ENCODE measurements at places on chromosomes 1 and 21.

- no peak for DNase-seq
These were observed 123.8 kb downstream of the PIK3R3 start for GRCh38 chr1:46008585-46008984.

DNA sequence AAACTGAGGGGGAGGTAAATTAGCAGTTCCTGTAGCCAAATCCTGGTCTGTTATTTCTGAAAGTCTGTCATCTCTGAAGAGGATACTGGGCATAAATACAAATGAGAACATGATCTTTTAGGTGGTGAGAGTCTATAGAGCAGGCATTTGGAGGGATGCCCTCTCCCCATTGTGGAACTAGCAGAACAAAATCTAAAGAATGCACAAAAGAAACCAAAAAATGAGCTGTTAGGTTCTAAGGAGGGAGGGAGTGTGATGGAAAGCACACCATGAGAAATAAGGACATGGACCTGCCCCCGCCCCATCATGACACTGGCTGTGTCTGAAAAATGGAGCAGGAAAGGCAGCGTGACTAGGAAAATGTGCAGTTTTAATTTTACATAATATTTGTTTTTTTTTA lies 262.0 kb downstream of the KIF26B start:
- no peak for DNase-seq

- peak; percentile 24 for DNase-seq
These were observed 488 bp downstream of the SLC35D1 start for GRCh38 chr1:67053535-67053784.

DNA sequence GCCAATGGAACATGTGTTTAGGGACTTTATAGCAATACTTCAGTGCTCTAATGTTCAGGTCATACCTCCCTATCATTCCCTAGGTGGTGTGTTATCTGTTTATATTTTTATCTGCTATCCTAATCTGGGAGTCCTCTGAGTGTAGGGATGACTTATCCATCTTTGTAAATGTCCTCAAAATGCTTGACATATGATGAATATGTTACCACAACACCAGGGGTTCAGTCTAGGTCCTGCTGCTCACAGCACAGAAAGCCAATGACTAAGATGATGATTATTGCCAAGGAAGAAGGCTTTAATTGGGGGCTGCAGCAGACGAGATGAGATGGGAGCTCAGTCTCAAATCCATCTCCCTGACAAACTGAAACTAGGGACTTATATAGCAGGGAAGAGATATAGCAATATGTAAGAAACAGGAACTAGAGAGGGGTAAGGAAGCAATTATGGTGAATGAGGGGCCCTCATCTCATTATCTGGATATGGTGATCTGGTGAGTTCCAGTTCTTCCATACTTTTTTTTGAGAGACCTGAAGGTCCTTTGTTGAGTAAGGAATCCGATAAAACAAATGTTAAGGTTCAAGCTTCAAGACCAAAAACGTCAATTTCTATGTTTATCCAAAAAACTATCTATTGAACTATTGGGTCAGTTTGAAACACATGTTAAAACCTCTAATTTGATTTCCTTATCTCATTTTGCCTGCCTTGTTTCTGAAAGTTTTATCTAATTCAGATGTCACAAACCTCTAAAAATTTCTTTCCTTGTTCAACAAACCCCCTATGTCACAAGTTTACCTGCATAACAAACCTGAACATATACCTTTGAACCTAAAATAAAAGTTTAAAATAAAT lies 256.7 kb upstream of the CACYBP start:
- no peak for DNase-seq

DNA sequence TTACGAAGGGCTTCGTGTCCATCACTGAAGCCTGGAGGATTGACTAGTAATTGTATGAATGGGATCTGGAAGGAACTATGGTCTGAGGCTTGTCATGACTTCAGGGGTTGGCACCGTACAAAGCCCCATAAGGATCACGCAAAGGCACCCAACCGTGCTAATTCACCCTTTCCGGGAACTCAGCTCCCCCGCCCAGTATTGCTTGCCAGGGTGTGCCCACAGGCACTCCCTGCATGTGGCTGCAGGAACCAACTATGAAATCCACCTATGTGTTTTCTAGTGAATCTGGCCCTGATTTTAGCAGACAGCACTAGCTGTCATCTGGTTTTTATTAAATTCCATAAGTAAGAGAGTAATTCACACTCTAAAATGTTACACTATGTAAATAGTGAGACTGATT lies 139.2 kb downstream of the TM2D1 start:
- no peak for DNase-seq

DNA sequence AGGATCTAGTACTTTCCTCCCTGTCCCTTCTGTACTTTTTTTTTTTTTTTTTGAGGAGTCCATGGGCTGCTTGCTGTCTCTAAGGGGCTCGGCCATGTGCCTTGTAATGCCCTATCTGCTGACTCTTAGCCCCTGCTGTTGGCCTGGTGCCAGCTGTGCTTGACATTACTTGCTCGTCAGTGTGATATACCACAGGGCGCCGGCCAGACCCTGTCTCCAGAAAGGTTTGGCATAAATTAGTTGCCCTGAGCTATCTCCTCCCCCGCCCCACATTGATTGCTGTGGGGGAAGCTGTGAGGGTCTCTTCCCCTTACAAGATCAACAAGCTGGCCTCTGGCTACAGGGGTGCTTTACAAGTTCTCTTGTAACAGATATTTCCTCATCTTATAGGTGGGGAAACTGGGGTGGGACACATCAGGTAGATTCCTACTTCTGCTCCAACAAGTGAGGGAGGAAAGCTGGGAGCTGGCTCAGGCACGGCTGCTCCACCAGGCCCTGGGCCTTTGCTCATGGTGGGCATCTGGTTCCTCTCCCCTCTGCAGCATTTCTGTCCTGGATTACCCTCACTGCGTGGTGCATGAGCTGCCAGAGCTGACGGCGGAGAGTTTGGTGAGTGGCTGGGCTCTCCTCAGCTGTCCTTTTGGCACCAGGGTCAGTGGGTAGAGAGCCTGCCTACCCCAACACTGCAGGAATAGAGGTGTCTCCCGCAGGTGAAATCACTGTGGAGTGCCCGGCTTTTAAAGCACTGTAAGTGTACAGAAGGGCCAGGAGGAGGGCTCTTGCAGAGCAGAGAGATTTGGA lies 15.6 kb downstream of the STRIP1 start:
- DNase-seq: no peak

- no peak for DNase-seq
These were observed 29.0 kb upstream of the LMO4 start for GRCh38 chr1:87299661-87300060.

DNA sequence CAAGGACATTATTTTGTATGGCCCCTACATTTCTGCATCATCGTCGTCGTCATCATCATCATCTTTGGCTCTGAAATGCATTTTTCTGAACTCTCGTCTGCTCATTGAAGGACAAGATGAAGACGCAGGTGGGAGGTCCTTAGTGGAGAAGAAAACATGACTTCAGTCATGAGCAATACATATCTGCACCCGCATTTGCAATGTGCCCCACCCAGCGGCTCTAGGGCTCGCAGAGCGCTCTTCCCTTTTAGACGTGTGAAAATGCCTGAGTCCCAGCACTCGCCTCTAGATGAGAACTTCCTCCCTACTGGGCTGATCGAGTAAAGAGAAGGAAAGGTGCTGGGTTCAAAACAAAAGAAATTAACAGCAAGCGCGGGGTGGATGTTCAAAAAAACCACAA lies 10.1 kb downstream of the C1orf174 start:
- no peak for DNase-seq

GRCh38 chr1:18954270-18955071 lies 2.0 kb downstream of the IFFO2 start:
- no peak for DNase-seq

GRCh38 chr21:31172328-31172727 lies 134.1 kb upstream of the KRTAP19-8 start:
- no peak for DNase-seq

GRCh38 chr1:155037043-155037442 lies 3.4 kb downstream of the DCST1 start:
- no peak for DNase-seq

DNA sequence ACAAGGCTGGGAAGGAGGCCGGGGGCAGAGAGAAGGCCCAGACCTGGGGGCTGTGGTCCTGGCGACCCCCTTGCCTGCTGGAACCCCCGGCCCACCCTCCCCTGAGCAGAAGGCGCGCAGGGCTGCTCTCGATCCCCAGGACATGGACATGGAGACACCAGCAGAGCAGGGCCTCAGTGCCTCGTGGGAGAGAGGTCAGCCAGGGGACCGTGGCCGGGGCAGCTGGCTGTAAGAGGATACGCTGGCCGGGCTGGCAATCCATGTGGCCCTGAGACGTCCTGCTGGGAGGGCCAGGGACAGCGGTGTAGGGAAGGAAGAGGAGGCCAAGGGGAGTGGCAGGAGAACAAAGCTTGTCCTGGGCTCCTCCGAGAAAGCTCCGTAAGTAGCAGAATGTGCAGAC lies 132.2 kb downstream of the CASZ1 start:
- DNase-seq: no peak

- DNase-seq: no peak
These were observed 64.5 kb upstream of the CSF1 start for GRCh38 chr1:109846162-109846561.

DNA sequence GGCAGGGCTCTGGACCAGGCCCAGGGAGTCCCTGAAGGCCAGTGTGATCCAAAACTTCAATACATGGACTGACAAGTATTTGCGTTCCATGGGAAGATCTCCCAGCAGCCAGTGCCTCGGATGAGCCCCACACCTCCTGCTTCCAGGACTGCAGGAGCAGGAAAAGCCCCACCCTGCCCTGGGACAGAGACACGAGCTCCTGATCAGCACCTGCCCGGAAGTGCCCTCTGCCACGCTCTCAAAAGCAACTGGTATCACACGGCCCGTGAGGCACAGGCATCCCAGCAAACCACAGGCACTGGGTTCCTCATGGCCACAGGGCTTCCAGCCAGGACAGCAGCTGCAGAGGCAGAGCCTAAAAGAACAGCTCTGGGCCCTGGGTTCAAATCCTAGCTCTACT lies 48.6 kb downstream of the ACOT7 start:
- no peak for DNase-seq

GRCh38 chr1:61233121-61233660 lies 150.8 kb downstream of the NFIA start:
- no peak for DNase-seq

DNA sequence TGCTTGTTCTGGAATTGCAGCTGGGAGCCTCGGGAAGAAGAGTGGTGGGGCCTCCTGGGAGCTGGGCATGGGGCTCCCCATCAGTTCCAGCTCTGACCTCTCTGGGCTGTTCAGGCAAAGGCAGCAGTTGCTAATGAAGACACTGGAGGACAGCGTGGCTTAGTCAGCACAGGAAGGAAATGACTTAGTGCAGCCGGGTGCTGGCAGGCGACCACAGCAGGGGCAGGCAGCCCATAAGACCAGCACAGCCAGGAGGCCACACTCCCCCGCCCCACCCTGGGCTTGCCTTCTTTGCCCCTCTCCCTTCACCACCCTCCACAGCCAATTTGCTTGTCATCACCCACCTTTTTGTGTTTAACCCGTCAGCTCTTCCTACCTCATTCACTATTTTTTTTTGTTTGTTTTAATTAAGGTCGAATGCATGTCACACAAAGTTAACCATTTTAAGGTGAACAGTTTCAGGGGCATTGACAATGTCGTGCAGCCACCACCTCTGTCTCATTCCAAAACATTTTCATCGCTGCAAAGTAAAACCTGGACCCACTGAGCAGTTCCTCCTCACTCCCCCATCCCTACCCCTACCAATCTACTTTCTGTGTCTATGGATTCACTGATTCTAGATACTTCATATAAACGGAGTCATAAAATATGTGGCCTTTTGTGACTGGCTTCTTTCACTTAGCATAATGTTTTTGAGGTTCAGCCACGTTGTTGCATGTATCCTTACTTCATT lies 10.9 kb downstream of the OLIG2 start:
- DNase-seq: no peak

DNA sequence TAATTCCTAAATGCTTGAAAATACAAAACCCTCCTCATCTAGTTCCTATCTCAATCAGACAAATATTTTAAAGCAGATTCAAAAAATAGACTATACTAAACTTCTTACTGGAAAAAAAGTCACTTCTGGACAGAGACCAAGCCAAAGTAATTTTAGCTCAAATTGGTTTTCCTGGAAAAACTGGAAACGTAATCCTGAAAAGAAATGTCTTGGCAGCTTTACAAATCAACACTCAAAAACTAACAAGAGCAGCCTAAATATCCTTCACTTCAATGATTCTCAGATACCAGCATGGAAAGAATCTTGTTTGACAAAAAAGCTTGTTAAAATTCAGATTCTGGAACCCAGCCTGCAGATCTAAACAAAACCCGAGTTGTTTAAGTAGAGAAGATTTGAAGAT lies 9.1 kb upstream of the GPR88 start:
- DNase-seq: no peak

DNA sequence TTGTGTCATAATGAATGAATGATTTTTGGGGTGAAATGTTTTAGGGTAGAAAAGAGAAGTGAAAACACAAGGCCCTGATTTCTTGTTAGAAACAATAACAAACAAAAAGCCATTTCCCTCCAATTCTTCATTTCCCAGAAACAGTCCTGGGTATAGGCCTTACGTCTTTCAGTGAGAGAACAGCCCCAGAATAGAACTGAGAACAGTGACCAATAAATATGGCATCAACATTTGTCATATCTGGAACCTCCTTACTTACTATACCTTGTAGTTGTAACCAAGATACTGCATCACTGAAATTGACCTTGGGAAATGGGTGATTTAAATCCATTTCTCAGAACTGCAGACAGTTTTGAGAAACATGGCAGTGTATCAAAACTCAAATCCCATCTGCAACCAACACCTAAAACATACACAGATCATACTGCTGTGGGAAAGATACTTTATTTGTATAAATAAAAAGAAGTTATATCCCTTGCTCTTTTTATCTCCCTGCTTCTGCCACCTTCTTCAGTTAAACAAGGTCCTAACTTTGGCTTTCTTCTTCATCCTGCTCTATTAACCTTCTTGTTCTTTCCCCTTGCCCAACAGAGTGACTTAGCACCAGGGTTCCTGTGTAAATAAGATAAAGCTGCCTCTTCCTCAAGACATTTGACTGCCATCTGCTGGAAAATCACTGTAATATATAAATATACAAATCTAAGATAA lies 19.5 kb downstream of the XKR8 start:
- no peak for DNase-seq

DNA sequence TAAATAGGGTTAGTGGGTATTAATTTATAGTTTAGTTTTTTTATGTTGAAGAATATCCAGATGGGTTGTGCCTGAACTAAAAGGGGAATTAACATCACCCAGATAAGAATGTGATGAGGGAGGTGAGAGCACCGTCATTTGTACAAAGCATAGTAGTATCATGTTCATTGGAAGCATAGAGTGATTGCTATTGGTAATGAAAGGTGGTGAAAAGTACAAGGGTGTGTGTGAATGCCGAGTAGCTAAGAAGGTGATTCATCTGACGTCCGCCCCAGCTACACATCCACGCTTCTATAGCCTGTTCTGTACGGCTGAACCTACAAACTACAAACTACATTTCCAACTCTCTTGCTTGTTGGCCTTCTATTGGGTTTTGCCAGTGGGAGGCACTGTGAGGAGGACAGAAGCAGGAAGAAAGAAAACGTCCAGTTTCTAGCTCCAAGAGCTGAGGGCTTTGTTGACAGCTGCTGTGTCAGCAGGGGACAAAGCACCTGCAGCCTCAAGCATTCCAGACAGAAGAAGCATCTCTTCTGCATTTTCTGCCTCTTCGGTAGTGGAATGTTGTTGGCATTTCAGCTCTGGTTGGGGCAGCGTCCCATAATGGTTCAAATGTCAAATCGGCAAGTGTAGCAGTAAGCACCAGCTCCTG lies 404.8 kb downstream of the KCTD3 start:
- no peak for DNase-seq

All from T-helper 17 cell (primary cell).